Activated gamma-delta T cell (primary cell): ENCODE measurements at places on chromosomes 1 and 21.

GRCh38 chr1:110412576-110412975, 5.1 kb upstream of the LAMTOR5 start:
- no peak for DNase-seq

GRCh38 chr1:237303929-237304328, 261.9 kb downstream of the RYR2 start:
- DNase-seq, result no peak

GRCh38 chr1:77671836-77672235, 10.6 kb downstream of the ZZZ3 start:
- DNase-seq, result no peak

- DNase-seq, result no peak
Measured at GRCh38 chr1:36304970-36305914, 926 bp upstream of the SH3D21 start.

DNA sequence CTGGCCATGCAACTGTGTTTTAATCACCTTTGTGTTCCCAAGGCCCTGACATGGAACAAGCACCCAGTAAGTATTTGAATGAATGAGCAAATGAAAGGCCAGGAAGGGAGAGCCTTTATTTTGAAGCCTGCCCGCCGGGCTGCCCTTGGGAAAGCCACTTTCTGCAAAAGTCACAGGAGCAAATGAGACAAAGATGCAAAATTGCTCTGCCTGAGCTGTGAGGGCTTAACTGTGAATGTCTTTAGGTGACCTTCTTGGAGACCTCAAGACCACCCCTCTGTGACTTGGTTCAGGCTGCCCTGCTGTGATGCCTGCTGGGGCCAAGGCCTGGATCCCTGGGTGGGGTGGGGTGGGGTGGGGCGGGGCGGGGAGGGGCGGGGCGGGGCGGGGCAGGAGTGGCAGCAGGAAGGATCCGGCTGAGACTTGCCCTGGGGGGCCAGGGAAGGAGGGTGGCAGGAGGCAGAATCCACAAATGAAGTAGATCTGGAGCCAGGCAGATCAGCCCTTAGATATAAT, 54.0 kb downstream of the RUNX3 start:
- no peak for DNase-seq

DNA sequence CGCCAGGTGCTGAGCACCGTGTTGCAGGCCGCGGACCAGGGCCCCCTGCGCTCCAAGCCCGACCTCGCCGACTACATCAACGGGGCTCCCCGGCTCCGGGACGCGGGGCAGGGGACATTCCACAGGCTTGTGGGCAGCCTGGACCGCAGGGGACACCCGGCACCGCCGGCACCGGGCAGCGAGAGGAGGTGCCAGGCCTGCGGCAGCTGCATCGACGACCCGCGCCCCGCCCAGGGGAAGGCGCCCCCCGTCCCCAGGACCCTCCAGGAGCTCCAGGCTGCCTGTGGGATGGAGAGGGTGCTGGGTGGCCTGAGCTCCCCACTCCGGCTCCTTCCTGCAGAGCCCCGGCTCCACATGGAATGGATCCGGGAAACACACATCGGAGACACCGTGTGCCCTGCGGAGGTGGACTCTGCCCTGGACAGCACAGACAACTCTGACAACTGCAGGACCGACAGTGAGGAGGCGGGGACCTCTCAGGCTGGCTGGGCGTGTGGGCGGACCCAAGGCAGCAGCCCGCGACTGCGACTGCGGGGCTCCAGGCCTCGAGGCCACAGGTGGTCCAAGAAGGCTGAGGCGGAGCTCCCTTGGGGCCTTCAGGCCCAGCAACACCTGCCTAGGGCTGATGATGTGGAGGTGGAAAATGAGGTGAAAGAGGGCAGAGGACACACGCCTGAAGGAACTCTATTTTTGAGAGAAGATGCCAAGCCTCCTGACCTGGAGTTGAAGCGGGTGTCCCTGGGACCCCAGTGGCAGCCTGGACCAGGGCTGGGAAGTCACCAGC, 22.8 kb downstream of the KIAA1614 start:
- no peak for DNase-seq

DNA sequence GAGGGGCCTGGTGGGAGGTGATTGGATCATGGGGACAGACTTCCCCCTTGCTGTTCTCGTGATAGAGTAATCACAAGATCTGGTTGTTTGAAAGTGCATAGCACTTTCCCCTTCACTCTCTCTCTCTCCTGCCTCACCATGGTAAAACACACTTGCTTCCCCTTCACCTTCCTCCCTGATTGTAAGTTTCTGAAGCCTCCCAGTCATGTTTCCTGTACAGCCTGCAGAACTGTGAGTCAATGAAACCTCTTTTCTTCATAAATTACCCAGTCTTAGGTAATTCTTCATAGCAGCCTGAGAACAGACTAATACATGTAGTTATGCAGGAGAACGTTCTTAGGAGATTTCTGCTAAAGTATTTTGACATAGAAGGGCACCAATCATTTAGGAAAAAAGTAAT, 59.9 kb upstream of the FBXO28 start:
- DNase-seq, result no peak

GRCh38 chr1:203116091-203116820, 11.3 kb upstream of the ADORA1 start:
- DNase-seq, result no peak

- no peak for DNase-seq
Measured at GRCh38 chr21:37531431-37531932, 164.9 kb downstream of the DYRK1A start.

GRCh38 chr1:40980068-40980452, 564 bp downstream of the CTPS1 start:
- no peak for DNase-seq

DNA sequence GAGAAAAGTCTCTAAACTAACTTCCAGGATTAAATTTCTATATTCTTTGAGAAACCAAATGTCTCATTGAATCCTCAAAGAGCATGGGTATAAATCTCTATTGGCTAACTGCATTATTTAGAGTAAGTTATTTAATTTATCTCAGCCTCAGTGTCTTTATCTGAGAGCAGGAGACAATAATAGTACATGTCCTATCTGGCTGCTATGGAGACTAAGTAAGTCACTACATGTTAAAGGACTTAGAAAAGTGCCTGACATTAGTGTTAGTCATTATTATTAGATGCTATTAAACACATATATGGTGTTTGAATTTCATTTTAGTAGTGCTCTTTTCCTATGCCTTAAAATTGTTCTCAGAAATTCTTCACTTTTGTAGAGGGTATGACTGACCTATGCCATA, 505.2 kb downstream of the NEGR1 start:
- DNase-seq, result no peak

DNA sequence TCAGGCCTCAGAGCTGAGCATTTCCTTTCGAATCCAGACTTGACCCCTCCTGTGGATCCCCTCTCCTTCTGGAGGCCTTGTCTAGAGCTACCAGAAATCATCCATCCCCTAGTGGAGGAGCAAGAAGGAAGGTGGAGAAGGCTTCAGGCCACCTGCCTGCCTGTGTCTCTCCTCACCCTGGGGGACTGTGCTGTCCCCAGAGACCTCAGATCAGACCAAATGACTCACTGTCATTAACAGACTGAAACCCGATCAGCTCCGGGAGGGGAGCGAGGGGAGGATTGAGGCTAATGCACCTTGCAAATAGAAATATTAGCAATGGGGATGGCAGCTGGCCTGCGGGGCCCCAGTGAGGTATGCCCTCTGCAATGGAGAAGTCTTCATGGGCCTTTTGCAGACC, 2.1 kb downstream of the MYBPH start:
- DNase-seq, result no peak

- no peak for DNase-seq
Measured at GRCh38 chr1:230272557-230272956, 153.6 kb downstream of the PGBD5 start.

DNA sequence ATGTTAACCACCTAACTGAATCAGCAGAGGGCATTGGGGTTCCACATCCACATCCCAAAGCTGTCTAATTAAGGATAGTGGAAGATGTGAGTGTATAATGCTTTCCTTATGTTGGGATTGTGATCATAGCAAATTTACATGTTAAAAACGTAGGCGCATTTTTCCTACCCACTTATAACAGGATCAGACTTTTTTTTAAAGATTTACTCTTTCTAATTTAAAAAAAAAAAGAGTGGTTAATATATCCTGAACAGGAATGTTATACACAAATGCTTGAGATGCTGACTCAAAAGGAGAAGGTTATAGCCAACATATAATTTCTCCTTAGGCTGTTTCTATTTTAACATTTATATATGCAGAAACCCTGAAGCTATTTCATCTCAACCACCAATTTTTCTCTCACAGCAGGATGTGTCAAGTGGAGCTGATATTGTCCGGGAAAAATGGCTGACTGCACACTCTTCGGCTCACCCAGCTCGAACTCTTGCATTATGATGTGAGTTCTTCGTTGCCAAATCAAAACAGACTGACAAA, 40.3 kb downstream of the RGS5 start:
- no peak for DNase-seq

DNA sequence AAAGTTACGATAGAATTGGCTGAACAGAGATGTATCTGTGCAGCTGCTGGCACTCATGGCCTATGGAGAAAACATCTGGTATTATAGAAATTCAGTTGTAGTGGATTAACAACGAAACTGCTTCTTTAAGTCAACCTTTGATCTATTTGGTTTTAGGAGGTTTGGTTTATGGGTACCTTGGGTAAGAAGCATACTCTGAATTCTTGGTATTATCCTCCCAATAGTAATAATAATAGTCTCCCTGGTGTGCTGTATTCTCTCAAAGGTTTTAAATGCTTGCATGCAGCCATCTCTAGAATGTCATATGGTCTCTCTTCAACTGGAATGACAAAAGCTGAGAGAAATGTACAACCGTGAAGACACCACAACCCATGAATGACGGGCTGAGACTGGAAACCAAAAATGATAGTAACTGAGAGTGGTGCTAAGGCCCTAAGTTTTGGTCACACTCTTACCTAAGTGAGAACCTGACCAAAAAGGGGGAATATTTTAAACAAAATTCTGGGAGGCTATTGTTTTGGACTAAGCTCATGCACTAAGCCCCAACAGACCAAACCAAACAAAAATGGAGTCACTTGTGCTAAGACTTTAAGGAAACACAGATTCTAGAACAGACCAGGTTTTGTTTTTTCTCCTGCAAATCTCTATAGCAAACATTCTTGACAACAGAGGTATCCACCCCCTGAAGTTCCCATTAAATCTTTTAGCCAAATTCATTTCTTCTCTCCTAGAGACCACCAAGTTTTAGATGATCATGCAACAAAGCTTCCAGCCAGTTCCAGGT, 17.6 kb upstream of the TMEM61 start:
- no peak for DNase-seq

- DNase-seq, result no peak
Measured at GRCh38 chr1:31583082-31583994, 7.0 kb downstream of the TINAGL1 start.

DNA sequence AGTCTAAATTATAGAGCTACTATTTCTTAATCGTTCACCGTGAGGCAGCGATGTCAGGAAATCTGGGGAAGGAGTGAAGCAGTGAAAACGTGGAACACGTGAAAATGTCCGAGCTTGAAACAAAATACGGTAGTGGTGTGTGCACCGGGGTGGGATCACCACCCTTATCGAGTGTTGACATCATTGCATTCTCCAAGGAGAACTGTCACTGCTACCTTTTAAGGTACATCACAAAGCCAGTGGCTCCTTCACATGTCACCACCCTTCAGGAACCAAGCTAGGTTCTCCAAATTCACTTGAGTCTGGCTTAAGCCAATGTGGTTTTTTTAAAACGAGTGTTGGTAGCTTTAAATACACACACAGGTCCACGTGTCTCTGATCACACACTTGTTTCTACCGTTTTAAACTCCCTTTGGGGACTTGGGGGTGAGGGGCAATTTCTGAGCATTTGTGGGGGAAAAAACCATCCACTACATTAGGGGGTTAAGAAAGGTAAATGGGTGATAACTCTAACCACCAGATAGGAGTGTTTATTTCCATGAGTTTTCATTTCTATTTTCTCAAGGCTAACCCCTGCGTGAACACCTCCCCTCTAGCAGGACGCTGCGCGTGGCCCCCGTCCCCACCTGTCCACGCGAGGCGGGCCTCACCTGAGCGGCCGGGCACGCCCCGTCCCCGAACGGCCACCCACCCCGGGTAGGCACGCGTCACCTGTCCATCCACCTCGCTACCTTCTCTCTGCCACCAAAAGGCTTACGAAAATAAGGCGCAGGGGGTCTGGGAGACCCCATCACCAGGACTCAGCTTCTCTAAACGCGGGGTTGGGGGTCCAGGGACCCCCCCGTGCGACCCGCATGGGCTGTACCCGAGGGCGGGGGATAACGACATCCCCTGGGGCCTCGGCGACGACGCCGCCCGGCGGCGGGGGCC, 978 bp downstream of the PRDM15 start:
- DNase-seq, result no peak

GRCh38 chr1:153371231-153371630, 4.2 kb downstream of the S100A12 start:
- DNase-seq, result no peak

- no peak for DNase-seq
Measured at GRCh38 chr1:53468374-53468773, 9.2 kb downstream of the DMRTB1 start.

DNA sequence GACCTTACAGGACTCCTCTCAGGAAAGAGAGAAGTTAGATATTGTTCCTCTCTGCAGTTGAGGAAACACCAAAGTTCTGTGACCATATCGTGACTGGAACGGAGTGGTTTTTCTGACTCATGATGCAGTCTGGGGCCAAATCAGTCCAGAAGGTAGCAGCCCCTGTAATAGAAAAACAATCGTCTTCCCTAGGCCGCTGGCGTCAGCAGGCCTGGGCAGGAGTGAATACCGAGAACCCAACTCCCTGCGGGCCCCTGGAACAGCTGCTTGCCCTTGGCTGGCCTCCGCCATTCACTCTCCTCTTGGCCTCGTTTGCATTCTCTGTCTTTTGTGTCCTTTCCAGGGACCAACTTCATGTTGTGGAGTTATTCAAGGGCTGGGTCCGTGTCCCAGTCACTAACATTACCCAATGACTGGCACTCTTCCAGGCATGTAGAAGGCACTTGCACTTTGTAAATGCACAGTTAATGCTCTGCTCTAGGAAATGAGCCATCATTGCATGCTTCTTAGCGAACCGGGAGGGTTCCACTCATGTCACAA, 10.9 kb upstream of the CD101 start:
- no peak for DNase-seq

DNA sequence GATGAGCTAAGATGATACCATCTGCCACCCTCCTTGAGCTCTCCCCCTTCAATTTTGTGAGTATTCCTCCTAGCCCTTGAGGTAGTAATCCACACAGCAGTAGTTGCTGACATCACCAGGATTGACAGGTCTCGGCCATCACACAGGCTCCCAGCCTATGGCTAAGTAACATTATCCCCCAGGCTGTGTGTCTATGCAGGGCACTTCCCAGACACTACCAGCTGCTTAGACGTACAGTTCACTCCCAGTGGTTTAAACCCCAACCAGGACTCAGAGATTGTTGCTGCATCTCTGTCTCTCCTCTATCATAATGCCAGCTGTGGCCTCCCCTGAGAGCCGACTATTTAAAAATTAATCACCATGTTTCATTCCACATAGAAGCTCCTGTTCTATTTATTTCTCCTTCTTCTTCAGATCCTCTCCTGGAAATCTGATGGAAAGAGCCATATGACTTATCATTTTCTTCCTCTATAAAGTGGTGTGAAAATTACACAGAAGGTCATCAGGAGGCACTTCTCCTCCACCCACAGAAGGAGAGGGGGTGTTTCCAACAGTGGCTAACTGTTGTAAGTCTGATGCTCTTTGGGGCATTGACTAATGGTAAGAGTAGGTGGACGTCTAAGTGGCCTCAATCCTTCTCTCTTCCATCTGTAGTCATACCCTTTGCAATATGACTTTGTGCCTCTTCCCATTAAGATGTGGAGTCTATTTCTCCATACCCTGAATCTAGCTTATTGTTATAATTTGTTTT, 396.3 kb downstream of the SETD4 start:
- DNase-seq, result no peak

GRCh38 chr1:93818570-93818959, 60.4 kb downstream of the DNTTIP2 start:
- no peak for DNase-seq

- DNase-seq, result no peak
Measured at GRCh38 chr1:61011561-61012263, 70.6 kb upstream of the NFIA start.
